A549 (cell line): ENCODE measurements at places on chromosomes 7 and 10.

- DNase-seq = no peak
These were observed 19.2 kb downstream of the PDK4 start for GRCh38 chr7:95577137-95577536.

- DNase-seq = no peak
These were observed 11.2 kb upstream of the PFKFB3 start for GRCh38 chr10:6191569-6191968.

DNA sequence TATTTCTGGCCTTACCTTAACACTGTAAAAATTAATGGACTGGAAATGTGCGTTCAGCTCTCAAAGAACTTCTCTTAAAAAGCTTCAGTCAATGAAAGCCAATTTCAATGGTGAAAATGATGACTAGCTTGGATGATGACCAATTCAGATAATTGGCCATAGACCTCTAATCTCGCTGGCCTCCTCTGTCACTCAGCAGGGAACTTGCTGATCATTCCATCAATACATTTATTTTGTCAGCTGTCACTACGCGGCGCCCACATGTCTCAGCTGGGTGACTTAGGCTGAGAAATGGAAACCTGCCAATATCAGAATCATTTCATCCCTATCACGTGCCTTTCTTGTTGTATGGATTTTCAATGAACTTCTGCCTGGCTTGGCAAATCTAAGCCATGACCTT is 673.0 kb upstream of the AUTS2 start:
- no peak for DNase-seq

- no peak for DNase-seq
These were observed 41.2 kb downstream of the PDZD8 start for GRCh38 chr10:117334066-117334465.

- DNase-seq = no peak
These were observed 22.5 kb upstream of the MYL7 start for GRCh38 chr7:44163591-44163990.

GRCh38 chr7:28433699-28434219 is 21.4 kb downstream of the CREB5 start:
- DNase-seq = no peak

DNA sequence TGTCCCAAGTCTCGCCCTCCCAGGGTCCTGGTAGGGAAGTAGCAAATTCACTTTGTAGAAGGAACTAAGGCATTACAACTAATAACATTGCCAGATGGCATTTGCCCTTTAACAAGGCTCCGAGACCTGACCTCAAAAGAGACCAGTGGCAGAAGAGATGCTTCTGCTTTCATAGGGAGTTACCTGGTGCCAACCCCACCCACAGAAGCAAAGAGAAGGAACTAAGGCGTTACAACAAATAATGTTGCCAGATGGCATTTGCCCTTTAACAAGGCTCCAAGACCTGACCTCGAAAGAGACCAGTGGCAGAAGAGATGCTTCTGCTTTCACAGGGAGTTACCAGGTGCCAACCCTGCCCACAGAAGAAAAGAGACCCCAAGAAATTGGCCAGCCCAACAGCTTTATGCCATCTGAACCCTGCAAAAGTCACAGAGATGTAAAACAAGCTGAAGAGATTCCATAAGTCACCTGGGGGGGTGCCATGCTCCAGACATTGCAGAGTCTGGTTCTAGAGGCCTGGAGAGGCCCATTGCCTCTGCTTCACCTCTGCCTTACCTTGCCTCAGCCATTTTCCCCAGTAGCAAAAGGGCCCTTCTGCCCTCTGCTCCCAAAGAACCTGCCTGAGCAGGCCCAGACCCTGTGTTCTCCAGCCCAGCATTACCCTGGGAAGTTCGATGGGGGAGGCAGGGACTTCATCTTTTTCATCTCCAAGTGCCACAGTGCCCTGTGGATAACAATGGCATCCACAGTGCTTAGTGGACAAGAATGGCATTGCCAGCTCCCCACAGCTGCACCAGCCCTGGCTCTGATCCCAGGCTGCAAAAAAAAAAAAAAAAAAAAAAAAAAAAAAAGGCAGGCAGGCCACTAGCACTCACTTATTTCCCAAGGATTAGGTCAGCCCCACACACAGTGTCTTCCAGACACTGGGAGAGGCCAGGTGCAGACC is 179.5 kb upstream of the PLXNA4 start:
- no peak for DNase-seq

GRCh38 chr10:7102557-7103349 is 308.1 kb downstream of the SFMBT2 start:
- DNase-seq = no peak

DNA sequence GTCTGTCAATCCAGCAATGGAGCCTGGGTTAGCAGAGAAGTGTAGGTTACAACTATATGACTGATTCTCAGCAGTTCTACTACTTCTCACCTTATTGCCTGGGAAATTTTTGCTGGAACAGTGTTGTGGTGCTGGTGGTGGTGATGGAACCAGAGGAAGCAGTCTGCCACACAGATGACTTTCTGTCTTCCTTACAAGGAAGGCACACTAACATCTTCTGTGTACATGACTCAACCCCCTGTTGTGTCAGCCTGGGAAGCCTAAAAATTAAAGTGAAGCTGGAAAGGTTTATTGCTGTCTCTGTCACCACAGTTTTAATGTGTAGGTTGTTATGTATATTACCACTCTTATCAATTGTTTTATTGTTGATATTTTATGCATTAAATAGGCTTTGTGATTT is 40.3 kb downstream of the ANKRD7 start:
- no peak for DNase-seq
